ENCODE measurements at places on chromosomes 2 and 18. TPM values are rescaled to one million over a fixed set of nuclear protein-coding genes. Genes with fewer than 3 reads are reported as not detected.

DNA sequence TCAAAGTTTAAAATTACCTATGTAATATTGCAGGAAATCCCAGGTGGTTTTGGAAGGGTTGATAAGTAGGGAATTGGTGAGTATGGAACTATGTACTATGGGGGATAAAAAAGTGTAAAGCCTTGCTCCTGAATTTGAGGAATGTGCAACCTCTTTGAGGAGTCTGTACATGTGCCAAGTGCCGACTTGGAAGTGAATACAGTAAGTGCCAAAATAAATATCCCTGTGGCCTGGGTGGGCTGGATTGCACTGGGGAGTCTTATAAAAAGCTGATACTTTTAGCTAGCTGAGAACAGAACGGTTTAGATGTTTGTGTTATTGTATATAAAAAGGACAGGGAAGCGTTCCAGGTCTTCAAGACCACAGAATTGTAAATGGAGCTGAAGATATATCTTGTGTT lies 317.1 kb upstream of the LRRTM1 start:
- DNase-seq = no peak

TBR1 gene
- not detected for total RNA-seq

SCYGR1 gene
- not detected for total RNA-seq

DNA sequence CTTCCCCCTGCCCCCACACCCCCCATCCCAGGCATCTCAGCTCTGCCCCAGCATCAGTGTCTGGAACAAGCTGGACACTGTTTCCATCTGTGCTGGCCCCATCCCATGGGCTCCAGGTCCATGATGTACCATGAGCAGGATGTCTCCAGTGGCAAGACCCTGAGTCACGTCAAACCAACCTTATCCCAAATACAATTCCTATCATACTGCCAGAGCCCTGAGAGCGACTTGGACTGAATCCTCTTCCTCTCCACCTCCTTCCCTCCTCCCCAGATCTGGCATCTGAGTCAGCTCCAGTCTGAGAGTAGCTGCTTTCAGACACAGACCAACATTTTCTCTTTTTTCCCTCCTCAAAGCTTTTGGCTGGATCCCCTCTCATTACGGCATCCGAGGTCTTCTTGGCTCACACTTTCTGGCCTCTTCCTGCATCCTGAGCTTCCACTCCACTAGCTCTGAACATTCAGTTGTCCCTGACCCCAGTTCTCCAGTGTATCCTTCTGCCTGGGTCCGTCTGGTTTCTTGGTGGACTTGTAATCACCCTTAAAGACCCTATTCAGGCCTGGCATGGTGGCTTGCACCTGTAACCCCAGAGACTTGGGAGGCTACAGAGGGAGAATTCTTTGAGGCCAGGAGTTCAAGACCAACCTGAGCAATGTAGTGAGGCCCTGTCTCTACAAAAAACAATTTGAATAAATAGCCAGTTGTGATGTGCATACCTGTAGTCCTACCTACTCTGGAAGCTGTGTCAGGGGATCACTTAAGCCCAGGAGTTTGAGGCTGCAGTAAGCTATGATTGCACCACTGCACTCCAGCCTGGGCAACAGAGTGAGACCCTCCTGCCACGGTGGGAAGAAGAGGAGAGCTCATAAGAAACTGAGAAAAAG lies 68.3 kb downstream of the ACKR3 start:
- no peak for DNase-seq

TGFA gene
- total RNA-seq = 3.0 TPM

- no peak for DNase-seq
Observed at GRCh38 chr2:62292190-62292589, 96.3 kb downstream of the B3GNT2 start.

- no peak for DNase-seq
Observed at GRCh38 chr2:11873356-11874154, 127.1 kb downstream of the LPIN1 start.

GRCh38 chr2:85264471-85264870 lies 63.3 kb downstream of the TGOLN2 start:
- DNase-seq = no peak

DNA sequence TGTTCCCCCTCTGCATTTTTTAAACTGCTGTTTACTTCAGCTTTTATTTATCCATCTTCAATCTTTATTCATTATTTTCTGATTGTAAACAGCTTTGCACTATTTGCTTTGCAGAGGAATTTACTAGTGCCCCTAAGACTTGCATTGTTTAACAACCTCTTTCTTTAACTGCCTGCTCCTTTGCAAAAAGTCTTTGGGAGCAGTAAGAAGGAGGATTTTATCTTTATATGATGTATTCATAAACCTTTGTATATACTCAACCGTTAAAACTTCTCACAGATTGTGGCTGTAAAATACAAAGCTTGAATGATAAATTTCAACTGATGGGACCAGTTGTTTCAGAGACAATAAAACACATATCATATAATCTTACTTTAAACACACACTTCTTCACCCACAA lies 20.1 kb upstream of the VIT start:
- DNase-seq = no peak

- DNase-seq = no peak
Observed at GRCh38 chr2:217010173-217010572, 150.3 kb upstream of the TNP1 start.

DNA sequence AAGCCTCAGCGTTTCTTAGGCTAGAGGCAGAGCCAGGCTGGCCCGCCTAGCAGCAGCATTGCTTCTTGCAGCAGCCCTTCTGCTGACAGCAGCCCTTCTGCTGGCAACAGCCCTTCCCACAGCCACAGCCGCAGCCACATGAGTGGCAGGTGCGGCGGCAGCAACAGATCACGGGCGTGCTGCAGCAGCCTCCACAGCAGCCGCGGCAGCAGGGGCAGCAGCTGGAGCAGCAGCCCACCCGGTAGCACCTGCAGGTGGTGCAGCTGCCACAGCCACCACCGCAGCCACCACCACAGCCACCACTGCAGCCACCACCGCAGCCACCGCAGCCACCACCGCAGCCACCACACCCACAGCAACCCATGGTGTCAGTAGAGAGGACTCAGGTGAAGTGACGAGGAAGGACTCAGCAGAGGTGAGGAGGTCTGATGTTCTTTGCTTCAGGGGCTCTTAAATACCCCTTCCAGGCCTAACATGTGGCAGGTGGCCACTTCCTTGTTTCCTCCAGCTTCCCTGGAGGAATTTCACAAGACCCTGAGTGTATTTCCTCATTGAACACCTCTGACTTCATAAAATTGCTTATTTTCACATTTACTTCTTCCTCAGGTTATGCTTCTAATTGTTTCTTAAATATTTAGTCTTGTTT lies at the start of gene SCYGR6:
SCYGR6 (minus strand) TSS at position 364 of the 646 bp plus-strand sequence; CDS start at position 364, 0 bp downstream.
- no peak for DNase-seq

- DNase-seq = no peak
Observed at GRCh38 chr18:11996190-11996754, 15.0 kb downstream of the IMPA2 start.

TGOLN2 gene
- 65.5 TPM for total RNA-seq

CD28 gene
- total RNA-seq = not detected

DNA sequence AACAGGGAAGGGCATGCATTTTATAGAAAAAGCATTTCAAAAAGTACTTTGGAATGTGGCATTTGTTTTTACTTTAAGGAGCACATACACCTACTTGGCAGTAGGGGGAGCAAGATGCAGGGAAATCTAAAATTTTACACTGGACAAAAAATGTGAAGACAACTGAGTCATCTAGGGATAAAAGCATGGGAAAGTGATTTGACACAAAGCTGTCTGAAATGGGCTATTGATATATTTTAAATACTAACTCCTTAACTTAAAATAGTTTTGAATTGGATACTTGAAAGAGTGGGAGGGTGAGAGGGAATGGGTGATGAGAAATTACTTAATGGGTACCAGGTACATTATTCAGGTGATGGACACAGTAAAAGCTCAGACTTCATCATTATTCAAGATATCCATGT lies 15.8 kb downstream of the TMEM200C start:
- DNase-seq = no peak

GRCh38 chr2:97966545-97967215 lies 29.1 kb downstream of the TMEM131 start:
- no peak for DNase-seq

GRCh38 chr2:142742371-142743214 lies 134.9 kb upstream of the KYNU start:
- DNase-seq = no peak

- no peak for DNase-seq
Observed at GRCh38 chr2:215332872-215333595, 21.2 kb downstream of the ATIC start.
